ENCODE measurements at places on chromosomes 5 and 9. TPM values are rescaled to one million over a fixed set of nuclear protein-coding genes. Genes with fewer than 3 reads are reported as not detected.

Gene IRX2
- total RNA-seq = 0.13 TPM

Gene SNAPC3
- 38.3 TPM for total RNA-seq

- no peak for DNase-seq
These were observed 1.3 kb upstream of the REEP5 start for GRCh38 chr5:112923148-112923917.

- no peak for DNase-seq
These were observed 515.8 kb downstream of the KDM4C start for GRCh38 chr9:7273575-7273974.

Gene NTRK2
- total RNA-seq = 75.0 TPM

Gene BTNL9
- 105 TPM for total RNA-seq

DNA sequence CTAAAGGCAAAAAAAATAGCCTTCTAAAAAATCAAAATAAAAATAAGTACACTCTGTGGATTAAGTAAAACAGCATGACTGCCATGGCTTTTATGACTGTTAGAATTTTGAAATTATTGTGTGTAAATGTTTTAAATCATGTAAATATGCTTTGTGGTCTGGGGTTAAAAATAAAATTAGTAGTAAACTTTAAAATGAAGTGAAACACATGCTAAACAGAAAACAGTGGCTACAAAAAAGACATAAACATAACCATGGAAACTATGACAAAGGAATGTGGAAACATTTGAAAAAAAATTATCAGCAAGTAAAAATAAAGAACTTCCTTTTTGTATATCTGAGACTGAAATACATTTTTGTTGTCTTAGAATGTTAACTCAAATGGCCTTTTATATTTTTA is 134.5 kb upstream of the SPEF2 start:
- DNase-seq = no peak

- DNase-seq = no peak
These were observed 911 bp upstream of the PIK3R1 start for GRCh38 chr5:68214482-68215207.

- DNase-seq = no peak
These were observed 65.5 kb downstream of the EBF1 start for GRCh38 chr5:159034083-159034824.

Data from sciatic nerve (tissue), 2 donors.